ENCODE measurements at places on chromosomes 13 and 19.

DNA sequence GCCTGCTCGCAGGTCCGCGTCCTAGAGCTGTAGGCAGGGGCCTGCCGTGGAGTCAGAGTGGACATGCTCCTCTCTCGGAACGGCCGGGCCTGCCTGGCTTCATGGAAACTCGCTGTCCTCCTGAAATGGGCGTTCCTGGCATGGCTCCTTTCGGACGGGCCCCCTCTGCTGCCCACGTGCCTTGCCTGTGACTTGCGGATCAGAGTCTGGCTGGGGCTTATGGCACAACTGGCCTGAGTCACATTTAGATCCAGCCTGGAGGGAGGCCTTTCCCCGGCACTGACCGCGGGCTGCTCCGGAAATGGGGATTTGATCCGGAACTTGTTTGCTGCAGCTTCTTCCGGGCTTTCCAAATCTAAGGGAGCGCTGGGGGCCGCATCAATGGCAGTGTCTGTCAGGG, 28.1 kb downstream of the THSD1 start:
- no peak for DNase-seq

DNA sequence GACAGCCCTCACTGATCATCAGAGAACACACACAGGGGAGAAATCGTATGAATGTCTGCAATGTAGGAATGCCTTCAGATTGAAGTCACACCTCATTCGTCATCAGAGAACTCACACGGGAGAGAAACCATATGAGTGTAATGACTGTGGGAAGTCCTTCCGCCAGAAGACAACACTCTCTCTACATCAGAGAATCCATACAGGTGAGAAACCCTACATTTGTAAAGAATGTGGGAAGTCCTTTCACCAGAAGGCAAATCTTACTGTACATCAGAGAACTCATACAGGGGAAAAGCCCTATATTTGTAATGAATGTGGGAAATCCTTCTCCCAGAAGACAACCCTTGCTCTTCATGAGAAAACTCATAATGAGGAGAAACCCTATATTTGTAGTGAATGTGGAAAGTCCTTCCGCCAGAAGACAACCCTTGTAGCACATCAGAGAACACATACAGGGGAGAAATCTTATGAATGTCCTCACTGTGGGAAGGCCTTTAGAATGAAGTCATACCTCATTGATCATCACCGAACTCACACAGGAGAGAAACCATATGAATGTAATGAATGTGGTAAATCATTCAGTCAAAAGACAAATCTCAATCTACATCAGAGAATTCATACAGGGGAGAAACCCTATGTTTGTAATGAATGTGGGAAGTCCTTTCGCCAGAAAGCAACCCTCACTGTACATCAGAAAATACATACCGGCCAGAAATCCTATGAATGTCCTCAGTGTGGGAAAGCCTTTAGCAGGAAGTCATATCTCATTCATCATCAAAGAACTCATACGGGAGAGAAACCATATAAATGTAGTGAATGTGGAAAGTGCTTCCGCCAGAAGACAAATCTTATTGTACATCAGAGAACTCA, 32.5 kb downstream of the ZNF567 start:
- no peak for DNase-seq

DNA sequence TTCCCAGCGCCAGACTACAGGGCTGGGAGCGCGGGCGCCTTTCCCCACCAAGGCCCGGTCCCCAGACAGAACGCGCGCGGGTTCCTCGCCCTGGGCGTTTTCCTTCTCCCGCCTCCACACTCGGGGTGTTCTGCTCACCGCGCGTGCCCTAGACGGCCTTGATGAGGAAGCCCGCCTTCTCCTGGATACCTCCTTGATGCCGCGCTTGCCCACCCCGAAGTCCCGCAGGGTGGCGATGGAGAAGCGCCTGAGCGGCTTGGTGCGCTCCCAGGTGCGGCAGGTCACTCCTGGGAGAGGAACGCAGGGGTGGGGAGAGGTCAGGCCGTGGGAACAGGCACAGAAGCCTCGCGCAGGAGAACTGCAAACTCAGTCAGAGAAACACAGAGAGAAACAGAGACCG, 34.8 kb downstream of the CYP2B6 start:
- no peak for DNase-seq

GRCh38 chr19:1400281-1401137, 833 bp downstream of the GAMT start:
- no peak for DNase-seq

DNA sequence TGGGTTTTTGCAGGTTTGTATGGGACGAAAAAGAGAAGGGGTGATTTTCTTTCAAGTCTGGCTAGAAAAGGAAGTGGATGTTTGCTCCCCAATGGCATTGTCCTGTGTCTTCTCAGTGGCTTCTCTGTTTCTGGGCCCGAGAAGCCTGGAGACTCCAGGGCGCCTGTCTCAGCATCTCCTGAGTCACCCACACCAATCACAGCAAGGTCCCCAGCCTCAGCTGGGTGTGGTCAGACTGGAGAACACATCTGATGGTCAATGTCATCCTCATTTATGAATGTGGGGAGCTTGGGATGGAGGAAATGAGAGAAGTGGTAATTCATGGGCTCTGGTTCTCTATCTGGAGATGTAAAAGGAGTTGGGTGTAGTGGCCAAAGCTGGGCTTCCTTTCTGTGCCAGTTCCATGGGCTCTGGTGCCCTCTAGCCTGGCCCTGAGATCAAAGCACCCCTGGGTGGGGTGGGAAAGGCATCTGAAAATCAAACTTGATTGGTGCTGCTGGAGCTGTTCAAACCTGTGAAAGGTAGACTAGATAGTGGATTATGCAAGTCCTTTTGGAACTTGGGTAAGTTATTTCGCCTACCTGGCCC, 13.4 kb downstream of the RASL11A start:
- no peak for DNase-seq

- no peak for DNase-seq
Measured at GRCh38 chr13:35392768-35393167, 83.7 kb downstream of the MAB21L1 start.

GRCh38 chr13:106942563-106942962, 374.6 kb upstream of the ARGLU1 start:
- no peak for DNase-seq

DNA sequence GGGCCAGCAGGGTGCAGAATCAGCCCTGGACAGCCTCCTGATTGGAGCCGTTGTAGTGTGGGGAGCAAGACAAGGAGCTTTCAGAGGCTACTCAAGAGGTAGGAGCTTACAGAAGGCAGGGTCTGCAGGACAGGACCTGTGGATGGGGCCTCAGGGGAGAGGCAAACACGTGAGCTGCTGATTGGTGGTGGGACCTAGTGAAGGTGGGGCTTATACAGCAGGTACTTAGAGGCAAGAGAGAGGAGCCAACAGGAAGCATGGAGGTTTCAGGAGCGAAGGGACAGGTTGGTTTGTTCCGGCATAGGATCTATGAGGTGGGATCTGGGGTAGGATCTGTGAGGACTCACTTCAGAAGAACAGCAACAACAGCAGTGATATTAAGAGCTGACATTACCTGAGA, 32.4 kb downstream of the ZSWIM4 start:
- no peak for DNase-seq

- DNase-seq: no peak
Measured at GRCh38 chr19:35905178-35905727, 2.8 kb downstream of the TYROBP start.

DNA sequence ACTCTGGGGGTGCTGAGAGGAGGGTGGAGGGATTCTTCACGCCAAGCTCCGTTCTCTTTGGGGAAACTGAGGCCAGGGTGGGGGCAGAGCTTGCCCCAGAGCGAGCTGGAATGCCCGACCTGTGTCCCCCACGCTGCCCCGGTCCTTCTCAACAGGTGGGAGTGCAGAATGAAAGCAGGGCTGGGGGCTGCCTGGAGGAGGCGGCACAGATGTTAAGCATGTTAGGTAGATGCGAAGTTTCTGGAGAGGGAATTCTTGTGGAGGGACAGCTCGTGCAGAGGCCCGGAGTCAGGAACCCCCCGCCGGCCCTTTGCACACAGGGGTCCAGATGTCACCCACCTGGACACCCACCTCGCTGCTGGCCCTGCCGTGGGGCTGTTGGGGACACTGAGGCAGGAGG, 9.0 kb downstream of the EFNA2 start:
- no peak for DNase-seq

- DNase-seq: no peak
Measured at GRCh38 chr13:97588993-97589392, 155.0 kb downstream of the RAP2A start.

- no peak for DNase-seq
Measured at GRCh38 chr13:24734950-24735349, 29.0 kb upstream of the RNF17 start.

GRCh38 chr13:111006506-111007031, 91.7 kb upstream of the ANKRD10 start:
- no peak for DNase-seq

GRCh38 chr13:88005188-88005587, 334.0 kb downstream of the SLITRK5 start:
- DNase-seq: no peak

GRCh38 chr13:78012046-78012445, 93.4 kb upstream of the EDNRB start:
- DNase-seq: no peak

- DNase-seq: peak; percentile 10
Measured at GRCh38 chr19:3039641-3040077, 10.6 kb upstream of the TLE2 start.

DNA sequence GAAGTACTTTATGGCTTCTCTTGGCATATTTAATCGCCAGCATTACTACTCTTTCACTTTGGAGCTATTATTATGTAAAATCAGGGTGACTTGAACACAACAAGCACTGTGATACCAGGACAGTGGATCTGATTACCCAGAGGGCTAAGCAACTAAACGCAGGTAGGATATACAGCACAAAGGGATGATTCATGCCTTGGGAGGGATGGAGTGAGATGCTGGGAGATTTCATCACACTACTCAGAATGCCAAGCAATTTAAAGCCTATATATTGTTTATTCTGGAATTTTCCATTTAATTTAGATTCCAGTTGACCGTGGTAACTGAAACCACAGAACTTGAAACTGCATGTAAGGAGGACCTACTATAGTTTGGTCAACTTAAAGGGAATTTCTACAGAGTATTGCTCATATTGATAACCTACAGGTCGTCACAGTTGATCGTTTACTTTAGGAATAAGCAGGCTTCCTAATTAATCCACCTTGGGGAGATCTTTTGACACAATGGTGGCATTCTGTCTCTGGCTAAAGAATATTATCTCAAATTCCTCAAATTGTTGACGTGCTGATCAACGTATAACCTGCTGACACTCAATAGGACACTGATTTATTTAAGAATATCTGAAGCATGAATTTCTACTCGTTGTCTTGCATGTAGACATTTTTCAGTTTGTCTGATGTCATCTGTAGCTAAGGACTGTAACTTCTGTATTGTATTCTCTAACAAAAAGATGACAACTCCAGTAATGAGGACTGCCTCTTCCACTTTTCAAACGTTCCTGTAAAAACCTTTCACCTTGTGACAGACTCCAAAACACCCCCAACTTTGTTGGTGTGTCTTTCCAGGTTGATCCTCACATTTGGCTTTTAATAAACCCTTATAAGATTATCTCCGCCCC, 254.2 kb downstream of the GPC5 start:
- DNase-seq: no peak

DNA sequence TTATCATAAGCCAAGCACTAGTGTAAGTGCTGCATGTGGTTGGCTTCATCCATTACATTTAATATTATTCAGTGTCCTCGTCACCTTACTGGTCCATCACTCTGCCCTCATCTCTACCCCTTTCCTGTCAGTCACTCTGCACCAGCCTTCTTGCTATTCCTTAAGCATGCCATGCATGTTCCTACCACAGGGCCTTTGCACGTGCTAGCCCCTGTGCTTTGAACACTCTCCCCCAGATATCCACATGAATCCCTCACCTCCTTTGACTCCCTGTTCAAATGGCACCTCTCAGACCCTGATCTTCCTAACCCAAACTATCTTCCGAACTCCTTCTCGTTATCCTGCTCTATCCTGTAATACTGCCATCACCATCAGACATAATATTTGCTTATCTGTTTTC, 3.2 kb upstream of the RELB start:
- no peak for DNase-seq

GRCh38 chr19:16366433-16367260, 42.0 kb downstream of the KLF2 start:
- DNase-seq: no peak

GRCh38 chr13:108113407-108113806, 101.9 kb downstream of the LIG4 start:
- DNase-seq: no peak

GRCh38 chr13:110126391-110126961, 180.5 kb downstream of the COL4A1 start:
- no peak for DNase-seq

DNA sequence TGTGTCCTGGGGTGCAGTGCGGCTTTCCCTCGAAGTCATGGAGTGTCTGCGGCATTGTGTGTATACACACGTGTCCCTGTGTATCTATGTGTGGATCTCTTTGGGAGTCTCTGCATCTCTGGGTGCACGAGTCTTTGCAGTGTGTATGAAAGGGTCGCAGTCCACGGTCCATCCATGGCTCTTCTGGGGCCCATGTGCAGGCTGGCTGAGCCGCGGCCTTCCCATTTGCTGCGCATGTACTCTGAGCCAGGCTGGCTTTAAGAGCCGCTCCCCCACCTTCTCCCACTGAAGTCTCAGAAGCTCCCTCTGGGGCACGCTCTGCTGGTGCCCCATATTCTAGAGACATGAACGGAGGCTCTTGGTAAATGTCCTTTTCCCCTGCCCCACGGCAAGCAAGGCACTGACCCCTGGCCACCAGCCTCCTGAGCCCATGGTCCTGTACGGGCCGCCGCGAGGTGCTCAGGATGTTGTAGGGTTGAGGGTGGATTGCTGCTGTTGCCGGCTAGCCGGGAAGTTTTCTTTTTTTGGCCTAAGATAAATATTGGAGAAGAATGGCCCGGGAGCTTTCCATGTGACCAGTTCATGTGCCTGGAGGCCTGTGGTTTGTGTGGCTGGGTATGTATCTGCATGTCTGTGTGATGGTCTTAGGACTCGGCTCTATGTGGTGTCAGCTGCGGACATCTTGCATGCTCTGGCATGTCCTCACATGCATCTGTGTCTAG, 31.9 kb downstream of the PAK4 start:
- no peak for DNase-seq

DNA sequence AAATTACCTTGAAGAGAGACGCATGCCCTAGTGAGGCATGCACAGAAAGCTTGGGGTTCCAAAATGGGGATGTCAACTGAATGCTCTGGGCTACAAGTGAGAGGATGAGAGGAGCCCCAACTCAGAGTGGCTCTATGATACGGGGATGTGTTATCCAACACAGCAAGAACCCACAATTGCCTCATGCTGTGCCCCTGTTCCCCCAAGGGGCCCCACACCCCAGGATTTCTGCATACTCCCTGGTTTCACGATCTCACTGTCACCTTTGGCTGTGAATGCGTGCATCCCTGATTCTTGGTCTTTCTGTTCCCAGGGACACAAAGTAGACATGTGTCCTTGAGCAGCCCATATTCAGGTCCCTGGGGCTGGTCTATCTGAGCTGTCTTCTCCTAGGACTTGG, 29.3 kb downstream of the WDR88 start:
- DNase-seq: no peak

DNA sequence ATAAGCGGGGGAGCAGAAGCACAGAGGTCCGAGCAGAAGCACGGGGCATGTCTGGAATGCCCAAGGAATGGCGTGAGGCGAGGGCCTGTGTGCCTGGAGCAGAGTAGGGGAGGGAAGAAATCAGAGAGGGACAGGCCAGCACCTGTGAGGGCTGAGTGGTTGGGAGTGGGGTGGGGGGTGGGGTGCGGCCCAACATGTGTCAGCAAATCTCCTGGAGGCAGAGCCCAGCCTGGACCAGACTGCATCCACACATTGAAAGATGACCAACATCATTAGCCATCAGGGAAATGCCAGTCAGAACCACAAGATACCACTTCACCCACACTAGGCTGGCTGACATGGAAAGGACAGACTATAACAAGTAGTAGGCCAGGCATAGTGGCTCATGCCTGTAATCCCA, 11.2 kb downstream of the CLASRP start:
- DNase-seq: no peak

- no peak for DNase-seq
Measured at GRCh38 chr19:48614436-48615230, at the start of gene FAM83E. Gene FAM83E (minus strand): TSS chr19:48615076. CDS start chr19:48613372, 1,704 bp downstream.
